ENCODE measurements at places on chromosomes 6 and 20.

DNA sequence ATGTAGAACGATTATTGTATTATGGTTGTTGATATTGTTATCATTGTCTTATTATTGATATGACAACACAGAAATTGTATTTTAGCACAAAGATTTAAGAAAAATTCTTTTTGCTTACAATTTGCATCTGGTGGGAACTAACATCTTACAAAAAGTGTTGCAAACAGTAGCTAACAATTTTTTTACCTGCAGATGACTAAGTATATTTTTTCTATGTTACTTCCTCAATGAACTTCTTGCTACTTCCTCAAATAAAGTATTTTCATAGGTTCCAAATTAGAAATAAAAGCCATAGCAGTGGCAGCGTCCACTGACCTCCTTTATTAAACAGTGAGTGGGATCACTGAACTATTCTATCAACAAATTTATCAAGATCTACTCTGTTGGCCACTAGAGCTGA is 847.0 kb downstream of the PHF3 start:
- DNase-seq: no peak

- peak; percentile 77 for DNase-seq
Measured at GRCh38 chr6:63764318-63764916, 128.8 kb downstream of the PHF3 start.

DNA sequence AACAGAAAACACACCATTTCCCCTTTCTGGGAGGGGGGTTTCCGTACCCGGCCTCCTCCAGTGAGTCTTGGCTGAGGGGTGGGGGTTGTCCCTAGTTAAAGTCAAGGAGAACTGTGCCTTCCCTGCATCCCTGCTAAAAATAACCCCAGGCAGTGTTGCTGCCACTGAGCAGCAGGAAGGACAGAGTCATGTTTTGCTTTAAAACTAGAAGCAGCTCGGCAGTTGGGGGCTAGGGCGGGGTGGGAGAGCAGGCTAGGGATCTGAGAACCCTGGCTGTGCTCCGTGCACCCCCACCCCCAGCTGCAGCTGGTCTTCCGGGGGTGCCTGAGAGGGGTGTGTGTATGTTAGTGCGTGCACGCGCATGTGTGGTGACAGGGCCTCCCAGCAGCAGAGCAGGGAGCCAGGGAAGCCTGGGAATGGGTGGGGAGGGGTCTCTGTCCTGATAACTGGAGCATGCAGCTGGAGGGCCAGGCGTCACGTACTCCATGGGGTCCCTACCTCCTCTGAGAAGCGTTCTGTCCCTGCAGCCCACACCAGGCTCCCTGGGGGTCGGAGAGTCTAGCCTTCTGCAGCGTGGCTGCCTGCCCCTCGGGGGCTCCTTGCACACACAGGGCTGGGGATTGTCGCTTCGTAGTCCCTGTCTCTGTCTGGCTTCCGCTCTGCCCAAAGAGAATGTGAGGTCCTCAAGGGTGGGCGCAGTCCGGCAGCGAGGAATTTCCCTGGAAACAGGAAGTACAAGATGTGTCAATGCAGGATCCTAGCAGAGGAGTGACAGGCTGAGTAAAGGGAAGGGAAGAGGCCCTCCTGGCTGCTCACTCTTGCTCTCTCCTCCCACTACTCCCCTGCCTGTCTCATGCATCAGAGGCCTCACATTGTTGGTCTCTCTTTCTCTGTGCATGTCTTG is 16.8 kb upstream of the ARMC12 start:
- no peak for DNase-seq

DNA sequence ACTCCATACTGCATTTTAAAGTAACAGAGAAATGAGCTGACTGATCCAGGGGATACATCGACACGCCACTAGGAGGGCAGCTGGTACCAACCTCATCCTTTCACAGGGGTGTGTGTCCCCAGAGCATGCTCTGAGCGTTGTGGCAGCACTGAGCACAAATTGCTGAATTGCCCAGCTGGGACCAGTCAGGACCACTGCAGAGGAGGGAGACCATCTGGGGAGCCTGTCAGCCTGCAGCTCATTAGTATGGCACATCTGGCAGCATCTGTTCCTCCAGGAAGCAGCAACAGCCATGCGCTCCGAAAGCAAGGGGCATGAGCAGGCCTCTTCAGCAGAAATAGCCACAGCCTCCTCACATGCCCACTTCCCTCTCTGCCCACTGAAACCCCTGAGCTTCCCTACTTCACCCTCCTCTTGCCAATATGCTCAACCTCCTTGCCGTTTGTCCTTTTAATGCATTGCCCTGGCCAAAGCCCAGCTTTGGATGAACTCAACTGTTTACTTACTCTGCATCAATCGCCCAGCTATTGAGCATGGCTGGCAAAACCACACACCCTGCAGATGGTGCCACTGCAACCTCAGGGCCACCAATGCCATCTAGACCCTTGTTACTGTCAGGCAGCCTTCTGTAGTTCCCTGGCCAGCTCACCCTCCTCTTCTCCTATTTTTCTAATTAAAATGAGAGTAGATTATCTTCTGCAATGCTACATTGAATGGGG is 77.6 kb upstream of the NEDD9 start:
- DNase-seq: no peak

- DNase-seq: no peak
Measured at GRCh38 chr20:45555198-45555597, 8.0 kb upstream of the EPPIN start.

- DNase-seq: peak; percentile 9
Measured at GRCh38 chr6:44255871-44256774, 1.2 kb downstream of the SLC35B2 start.

- DNase-seq: no peak
Measured at GRCh38 chr20:37841389-37841788, 61.5 kb upstream of the VSTM2L start.

GRCh38 chr6:37691904-37692806 is 5.5 kb downstream of the MDGA1 start:
- DNase-seq: peak; percentile 74

GRCh38 chr6:5674721-5675120 is 332.0 kb downstream of the NRN1 start:
- DNase-seq: no peak

DNA sequence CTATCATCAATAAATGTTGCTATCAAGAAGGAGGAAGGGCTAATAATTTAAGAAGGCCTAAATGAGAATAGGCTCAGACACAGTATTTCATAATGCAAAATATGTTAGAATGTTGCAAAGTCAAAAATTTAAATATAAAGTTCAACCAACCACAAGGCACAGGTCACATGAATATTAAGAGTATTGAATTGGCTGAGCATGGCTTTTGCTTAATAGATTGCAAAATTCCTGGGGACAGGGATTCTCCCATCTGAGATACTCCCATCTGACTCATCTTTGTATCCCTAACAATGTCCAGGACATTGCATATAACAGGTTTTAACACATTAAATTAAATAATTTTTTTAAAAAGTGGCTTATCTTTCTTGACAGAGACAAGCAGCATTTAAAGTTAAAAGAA is 32.9 kb upstream of the UTRN start:
- no peak for DNase-seq

DNA sequence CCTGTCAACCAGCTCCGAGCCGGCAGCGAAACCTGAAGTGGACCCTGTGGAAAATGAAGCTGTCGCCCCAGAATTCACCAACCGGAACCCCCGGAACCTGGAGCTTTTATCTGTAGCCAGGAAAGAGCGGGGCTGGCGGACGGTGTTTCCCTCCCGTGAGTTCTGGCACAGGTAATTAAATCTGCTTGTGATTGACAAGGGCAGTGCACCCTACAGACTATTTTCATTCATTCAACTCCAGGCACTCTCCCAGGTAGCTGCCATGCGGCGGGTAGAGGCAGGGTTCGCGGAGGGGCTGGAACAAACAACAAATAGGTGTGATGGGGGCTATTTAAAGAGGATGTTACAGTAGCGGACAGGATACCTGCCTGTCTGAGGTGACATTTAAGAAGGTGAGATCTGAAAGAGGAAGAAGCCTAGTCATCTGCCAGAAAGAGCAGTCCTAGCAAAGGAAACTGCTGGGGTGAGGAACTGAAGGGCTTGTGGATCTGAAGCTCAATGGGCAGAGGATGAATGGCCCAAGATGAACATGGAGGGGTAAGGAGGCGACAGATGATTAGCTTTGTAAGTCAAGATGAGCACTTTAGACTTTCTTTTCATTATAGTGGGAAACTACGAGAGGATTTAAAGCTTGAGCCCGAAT is 810 bp downstream of the MRPL18 start:
- no peak for DNase-seq

DNA sequence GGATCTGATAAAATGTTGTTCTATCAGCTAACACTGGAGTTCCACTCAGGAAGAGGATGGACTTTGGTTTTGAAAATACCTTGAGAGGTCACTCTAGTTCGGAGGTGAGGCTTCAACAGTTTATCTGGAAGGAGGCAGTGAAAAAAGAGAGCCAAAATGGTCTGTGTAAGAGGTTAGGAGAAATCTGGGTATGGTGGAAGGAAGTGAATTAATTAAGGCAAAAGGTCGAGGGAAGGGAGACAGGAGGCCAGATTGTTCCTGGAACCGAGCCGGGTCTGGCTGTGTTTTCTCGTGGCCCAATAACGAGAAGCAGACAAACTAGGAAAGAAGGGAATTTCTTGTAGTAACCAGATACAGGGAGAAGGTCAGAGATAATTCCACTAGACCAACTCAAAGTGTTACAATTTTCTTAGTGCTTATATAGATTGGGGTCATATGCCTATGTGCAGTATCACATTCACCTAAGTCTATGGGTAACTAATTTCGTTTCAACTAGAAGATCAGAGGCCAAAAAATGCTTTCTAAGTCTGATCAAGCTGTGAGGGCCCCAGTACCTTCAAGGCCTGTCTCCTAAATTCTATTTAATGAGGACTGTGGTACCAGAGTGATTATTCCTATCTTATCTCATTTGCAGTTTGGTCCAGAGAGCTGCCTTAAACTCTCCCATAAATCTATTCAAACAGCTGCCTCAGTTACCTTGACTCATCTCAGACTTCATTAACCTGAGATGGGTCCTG is 96.0 kb upstream of the SNX9 start:
- DNase-seq: no peak

- DNase-seq: no peak
Measured at GRCh38 chr6:7900621-7901020, 10.0 kb downstream of the TXNDC5 start.

- DNase-seq: no peak
Measured at GRCh38 chr6:163643866-163644265, 229.3 kb downstream of the QKI start.

GRCh38 chr6:53543359-53544216 is 1.3 kb downstream of the GCLC start:
- peak; percentile 61 for DNase-seq

GRCh38 chr20:52444455-52444854 is 252.9 kb upstream of the ZFP64 start:
- DNase-seq: no peak

- DNase-seq: no peak
Measured at GRCh38 chr6:44499609-44500008, 112.1 kb downstream of the CDC5L start.

GRCh38 chr6:150765067-150765764 is 100.3 kb upstream of the MTHFD1L start:
- no peak for DNase-seq

DNA sequence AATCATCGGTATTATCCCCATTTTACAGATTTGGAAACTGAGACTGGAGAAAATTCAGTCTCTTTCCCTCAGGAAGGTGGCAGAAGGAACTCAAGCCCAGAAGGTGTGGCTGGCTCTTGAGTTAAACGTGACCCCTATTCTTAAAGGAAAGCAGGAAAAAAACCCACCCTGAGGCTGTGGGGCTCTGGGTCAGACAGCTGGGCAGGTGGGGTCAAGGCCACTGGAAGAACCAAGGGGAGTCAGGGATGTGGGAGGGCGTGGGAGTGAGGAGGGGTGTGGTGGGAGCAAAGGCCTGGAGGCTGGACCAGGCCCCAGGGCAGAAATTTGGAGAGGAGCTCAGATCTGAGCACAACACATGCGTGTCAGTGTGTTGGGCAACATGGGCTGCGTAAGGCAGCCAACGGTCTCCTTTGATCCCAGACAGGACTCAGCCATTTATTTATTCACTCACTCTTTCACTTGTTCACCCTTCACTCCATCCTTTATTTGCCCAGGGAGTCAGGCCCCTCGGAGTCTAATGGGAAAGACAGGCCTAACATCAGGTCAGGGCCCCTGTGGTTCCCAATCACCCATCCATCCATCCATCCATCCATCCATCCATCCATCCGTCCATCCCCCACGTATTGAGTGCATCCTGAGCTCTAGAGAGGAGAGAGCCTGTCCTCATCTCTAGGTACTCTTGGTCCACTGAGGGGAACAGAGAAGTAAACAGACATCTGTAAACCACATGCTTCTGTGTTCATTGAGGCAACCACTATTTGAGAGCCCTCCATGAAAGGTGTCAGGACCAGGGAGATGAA is 165.0 kb downstream of the VEGFA start:
- DNase-seq: no peak

DNA sequence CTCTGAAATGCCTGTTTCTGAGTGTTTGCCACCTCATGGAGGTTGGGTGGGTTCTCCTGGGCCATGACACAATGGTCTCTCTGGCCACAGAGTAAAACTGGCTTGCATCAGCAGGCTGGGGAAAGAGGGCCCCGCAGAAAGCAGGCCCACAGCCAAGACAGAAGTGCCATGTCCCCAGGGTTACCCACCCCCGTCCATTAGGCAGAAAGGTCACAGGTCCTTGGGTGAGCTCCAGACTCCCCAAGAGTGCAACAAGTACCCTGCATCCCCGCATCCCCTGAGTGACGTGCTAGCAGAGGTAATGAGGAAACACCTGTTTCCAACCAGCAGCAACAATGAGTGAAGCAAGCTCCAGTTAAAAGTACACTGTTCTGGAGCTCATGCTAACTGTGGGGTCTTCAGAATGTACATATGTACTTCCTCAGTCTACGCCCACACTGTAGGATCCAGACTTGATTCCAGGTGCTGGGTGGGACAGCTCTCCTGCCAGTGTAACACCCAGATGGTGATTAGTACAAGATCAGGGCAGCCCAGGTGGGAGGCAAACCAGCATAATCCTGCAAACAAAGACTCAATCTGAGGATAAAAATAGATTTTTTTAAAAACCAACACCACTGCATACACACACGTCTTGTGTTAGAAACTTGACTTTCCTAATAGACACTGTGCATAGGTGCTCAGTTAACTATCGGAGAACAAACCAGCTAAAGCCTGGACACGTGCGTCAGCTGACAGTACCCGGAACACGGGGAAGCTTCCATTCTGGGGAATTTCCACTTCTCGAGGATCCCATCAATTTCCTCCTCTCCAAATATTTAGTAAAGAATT is 31.5 kb downstream of the RRBP1 start:
- DNase-seq: no peak

DNA sequence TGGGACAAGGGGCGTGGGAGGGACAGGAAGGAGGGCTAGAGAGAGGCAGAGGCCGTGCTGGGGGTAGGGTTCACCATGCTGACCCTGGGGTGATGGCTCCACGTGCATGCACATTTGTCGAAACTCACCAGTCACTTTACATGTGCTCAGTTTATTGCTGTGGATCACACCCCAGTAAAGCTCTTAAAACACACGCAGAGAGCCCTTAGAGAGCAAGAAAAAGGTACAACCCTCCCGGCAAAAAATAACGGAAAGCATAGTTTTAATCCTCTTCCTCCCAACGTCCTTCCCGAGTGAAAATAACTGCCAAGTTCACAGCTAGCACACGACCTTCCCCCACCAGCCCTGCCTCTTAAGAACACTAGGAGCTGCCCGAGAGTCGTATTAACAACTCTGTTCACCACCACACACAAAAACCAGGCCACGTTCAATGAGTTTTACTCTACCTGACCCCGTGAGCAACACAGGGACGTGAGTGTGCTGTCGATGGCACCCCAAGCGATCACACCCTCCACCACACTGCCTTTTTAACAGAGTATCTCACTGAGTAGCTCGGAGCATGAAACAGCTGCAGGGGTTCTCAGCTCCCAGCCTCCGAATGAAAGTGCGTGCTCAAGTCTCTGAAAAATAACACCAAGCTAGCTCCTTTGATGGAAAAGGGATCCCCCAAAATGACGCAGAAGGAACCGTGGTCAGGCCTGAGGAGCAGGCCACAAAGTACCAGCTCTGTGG is 39.7 kb downstream of the TAF4 start:
- DNase-seq: peak; percentile 22

GRCh38 chr6:158571826-158572652 is 12.1 kb downstream of the TMEM181 start:
- peak; percentile 30 for DNase-seq

Measured in hematopoietic multipotent progenitor cell treated with erythropoietin and hydrocortisone succinate and interleukin-3 and kit ligand, for 15 days (in vitro differentiated cells).